ENCODE measurements at places on chromosomes 7 and 10.
A peak's percentile ranks its signal among the peaks of the same experiment; 100 is the strongest.

DNA sequence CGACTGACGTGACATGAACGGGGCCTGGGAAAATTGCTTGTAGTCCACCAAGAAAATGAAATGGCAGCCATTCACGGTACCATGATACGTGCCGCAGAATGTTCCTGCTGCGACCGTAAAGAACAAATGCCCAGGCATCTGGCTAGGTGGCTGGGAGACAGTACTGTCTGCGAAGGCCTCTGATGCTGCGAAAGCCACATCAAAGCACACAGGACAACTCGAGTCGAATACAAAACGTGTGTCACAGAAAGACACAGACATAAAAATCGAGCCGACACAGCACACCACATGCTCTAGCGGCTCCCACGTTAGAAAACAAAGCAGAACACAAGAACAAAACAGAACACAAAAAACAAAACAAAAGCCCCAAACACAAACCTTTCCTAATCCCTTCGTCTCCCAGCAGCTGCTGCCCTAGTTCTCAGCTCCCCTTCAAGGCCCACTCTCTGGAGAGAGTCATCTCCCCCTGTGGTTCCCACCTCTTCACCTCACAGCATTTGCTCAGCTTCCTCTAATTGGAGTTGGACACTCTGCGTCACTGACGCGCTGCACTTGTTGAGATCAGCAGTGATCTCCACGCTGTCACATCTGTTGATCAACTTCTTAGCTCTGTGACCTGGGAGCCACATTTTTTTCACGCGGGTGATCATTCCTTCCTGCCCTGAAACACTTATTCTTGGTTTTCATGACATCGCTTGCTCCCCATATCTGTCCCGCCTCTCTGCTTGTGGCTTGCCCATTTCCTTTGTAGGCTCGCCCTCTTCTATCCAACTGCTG lies 112.2 kb downstream of the CLEC2L start:
- DNase-seq = no peak

DNA sequence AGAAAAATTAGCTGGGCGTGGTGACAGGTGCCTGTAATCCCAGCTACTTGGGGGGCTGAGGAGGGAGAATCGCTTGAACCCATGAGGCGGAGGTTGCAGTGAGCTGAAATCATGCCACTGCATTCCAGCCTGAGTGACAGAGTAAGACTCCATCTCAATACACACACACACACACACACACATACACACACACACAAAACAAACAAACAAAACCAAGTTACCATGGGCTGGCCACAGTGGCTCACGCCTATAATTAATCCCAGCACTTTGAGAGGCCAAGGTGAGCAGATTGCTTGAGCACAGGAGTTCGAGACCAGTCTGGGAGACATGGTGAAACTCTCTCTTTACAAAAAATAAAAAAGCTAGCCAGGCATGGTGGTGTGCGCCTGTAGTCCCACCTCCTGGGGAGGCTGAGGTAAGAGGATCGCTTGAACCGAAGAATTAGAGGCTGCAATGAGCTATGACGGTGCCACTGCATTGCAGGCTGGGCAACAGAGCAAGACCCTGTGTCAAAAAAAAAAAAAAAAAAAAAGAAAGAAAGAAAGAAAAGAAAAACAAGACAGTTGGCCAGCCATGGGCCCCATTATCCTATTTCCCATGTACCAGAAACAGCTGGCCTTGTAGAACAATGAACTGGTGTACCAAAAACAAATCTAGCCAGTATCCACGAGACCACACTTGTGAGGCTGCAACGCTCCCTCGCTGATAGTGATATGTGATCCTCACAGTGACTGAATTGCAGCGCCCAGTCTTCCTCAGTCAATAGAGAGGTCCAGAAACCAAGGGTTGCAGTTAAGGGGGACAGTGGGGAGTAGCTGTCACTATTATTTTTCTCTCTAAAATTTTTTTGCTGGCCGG lies 6.6 kb upstream of the AGFG2 start:
- DNase-seq = no peak

DNA sequence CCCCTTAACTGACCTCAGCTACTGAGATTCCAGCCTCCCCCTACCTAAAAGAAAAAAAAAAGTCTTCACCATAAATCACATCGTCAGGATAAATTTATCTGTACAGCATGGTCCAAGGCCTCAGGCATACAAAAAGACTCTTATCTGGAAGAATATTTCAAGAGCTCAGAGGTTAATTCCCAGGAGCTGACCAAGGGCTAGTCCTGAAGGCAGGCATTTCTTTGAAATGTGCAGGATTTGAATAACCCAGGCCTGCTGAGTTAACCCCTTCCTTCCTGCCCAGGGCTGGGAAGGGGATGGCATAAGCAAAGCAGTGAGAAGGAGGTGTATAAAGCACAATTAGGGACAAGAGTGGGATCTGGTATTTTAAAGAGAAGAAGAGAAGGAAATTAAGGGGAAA lies 111.2 kb downstream of the RNLS start:
- DNase-seq = no peak

- DNase-seq = no peak
Observed at GRCh38 chr10:23834091-23834490, 374.8 kb upstream of the KIAA1217 start.

DNA sequence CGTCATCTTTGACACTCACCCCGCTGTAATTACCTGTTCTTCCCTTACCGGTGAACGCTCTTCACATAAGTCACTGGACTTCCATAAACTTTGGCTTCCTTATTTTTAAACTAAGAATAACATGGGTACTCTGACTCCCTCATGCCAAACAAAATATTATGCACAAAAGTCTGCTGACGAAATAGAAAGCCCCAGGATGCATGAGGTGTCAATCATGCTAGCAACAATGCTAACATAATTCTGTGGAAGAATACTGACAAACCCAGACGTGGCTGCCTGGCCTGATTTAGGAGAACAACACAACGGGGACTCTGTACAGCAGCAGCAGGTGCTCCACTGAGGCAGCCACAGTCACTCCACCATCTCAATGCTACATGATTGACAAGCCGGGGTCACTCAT lies 137.5 kb downstream of the CCDC71L start:
- no peak for DNase-seq

DNA sequence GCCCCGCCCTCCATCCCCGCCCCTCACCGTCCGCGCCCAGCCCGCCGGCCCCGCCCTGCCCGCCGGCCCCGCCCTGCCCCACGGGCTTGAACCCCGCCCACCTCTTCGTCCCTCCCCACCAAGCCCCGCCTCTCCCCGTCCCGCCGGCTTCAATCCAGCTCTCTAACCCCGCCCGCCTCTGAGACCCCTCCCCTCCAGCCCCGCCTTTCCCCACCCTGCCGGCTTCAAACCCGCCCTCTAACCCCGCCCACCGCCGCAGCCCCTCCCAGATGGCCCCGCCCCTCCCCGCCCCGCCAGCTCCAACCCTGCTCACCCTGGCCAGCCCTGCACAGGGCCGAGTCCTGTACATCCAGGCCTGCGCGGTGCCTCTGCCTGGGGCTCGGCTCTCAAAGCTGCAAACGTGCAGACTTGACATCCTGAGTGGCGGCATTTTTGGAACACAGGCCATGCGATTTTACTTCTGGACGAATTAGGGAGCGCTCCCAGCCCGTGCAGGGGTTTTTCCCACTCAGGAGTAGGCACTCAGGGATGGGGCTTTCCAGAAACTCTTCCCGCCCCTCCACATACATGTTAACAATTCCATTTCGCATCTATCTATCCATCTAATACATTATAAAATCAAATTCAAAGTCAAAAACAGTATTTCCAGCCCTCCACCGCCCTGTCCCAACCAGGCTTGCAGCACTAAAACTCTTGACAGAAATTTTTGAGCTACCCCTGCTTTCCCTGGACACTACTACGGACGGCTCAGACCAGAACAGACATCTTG lies 477 bp upstream of the NMT2 start:
- peak; percentile 98 for DNase-seq

DNA sequence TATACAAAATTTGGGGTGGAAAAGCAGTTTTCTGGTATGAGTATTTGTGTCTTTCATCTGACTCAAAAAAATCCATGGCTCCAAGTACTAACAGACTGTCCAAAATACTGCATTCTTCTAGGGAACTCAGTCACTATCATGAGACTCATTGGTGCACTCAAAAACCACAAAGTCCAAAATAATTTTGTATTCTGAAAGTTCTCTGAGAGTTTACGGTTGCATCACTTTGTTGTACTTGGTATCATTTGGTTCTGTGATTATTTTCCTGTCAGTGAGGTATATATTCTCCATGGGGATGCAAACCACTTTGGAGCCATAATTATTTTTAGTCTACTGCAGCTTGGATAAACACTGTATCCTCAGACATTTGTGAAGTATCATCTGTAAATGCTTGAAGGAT lies 28.0 kb upstream of the CABCOCO1 start:
- peak; percentile 30 for DNase-seq

DNA sequence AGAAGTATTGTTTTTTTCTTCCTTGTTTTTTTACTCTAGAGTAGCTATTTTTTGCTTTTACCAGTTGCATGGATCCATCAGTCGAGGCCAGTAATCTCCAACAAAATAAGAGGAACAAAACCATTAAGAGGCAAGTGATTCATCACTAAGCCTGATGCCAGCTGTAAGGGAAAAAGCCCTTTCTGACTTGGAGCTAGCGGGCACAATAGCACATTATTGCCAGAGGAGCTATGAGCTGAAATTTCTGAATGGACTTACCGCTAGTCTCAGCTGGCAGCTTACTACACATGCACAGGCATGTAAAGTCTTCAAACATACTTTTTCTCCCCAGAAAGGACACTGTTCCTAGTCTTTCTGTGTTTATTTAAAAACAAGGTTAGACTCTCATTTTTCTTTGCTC lies 41.6 kb upstream of the PTPRZ1 start:
- peak; percentile 68 for DNase-seq

DNA sequence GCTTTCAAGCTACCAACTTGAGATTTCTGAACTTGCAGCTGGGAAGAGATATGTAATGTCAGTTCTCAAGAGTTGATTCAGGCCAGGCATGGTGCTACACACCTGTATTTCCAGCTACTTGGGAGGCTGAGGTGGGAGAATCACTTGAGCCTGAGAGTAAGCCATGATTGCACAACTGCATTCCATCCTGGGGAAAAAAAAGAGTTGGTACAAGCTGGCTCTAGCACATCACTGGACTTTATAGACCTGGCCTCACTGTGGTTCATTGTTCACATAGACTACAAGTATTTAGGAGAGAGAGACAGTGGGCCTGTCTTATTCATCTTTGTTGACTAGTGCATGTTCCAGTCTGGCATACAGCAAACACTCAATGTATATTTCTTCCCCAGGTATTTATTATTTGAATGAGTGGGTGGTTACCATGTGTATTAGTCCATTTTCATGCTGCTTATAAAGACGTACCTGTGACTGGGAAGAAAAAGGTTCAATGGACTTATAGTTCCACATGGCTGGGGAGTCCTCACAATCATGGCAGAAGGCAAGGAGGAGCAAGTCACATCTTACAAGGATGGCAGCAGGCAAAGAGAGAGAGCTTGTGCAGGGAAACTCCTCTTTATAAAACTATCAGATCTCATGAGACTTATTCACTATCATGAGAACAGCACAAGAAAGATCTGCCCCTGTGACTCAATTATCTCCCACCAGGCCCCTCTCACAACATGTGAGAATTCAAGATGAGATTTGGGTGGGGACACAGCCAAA lies 176.5 kb downstream of the PFKFB3 start:
- no peak for DNase-seq

DNA sequence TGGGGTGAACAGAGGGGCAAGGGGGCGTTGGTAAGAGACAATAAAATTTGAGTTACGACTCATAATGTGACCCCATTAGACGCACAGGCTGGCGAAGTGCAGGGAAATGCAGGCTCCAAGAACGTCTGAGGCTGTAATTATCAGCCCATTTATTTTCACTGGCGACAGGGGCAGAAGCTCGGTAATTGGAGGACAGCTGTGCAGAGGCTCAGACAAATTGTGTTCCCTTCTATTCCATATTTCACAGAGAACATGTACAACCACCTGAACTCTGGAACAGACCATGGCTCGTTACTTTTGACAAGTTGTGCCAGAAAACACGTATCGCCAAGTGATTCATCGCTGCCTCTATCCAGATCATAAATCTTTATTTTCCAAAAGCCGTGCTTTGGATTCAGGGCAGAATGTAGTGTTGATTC lies 137.3 kb upstream of the FRMD4A start:
- peak; percentile 48 for DNase-seq

- no peak for DNase-seq
Observed at GRCh38 chr10:28097633-28098032, 98.8 kb upstream of the ODAD2 start.

- DNase-seq = no peak
Observed at GRCh38 chr7:138565071-138565450, 105.0 kb downstream of the TRIM24 start.

- DNase-seq = peak; percentile 96
Observed at GRCh38 chr7:20514364-20514763, 101.1 kb upstream of the ABCB5 start.

GRCh38 chr7:50662041-50662694 lies 97.0 kb upstream of the DDC start:
- no peak for DNase-seq

- peak; percentile 48 for DNase-seq
Observed at GRCh38 chr7:124085179-124085578, 52.3 kb upstream of the TMEM229A start.

GRCh38 chr10:110056822-110057221 lies 49.0 kb downstream of the ADD3 start:
- DNase-seq = peak; percentile 71

- DNase-seq = no peak
Observed at GRCh38 chr10:47370015-47370767, 13.9 kb downstream of the ZNF488 start.

DNA sequence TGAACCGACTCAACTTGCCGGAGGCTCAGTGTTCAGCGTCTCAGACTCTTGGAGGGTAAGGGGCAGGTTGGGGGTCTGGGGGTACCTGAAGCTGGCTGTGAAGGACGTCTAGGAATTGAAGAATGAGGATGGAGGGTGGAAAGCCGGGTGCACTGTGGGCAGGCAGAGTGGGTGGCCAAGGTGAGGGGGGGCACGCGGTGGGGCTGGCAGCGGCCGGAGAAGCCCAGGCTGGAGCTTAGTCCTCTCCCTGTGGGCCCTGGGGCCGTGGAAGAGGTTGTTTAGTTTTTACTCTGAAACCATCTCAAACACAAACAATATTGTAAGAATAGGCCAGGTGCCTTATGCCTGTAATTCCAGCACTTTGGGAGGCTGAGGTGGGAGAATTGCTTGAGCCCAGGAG lies 83.4 kb downstream of the UNCX start:
- no peak for DNase-seq

- DNase-seq = no peak
Observed at GRCh38 chr7:140189917-140190316, 13.1 kb upstream of the KDM7A start.

DNA sequence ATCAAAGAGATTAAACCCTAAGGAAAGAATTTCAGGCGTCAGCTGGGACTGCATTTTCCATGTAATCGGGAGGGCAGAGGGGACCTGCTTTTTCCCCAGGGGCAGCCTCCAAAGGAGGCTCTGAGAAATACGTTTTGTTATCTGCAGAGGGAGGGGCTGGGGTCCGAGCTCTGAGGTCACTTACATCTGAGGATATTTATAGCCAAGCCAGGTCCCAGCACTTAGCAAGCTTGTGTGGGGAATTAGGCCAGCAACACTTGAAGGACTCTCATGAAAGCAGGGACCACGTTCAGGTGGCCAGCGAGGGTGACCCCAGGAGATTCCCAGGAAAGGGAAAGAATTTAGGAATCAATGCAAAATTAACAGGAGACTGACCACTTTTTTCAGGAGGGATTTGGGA lies 20.6 kb upstream of the GDI2 start:
- no peak for DNase-seq
